IMR-90 (cell line): ENCODE measurements at places on chromosomes 13 and 19.

DNA sequence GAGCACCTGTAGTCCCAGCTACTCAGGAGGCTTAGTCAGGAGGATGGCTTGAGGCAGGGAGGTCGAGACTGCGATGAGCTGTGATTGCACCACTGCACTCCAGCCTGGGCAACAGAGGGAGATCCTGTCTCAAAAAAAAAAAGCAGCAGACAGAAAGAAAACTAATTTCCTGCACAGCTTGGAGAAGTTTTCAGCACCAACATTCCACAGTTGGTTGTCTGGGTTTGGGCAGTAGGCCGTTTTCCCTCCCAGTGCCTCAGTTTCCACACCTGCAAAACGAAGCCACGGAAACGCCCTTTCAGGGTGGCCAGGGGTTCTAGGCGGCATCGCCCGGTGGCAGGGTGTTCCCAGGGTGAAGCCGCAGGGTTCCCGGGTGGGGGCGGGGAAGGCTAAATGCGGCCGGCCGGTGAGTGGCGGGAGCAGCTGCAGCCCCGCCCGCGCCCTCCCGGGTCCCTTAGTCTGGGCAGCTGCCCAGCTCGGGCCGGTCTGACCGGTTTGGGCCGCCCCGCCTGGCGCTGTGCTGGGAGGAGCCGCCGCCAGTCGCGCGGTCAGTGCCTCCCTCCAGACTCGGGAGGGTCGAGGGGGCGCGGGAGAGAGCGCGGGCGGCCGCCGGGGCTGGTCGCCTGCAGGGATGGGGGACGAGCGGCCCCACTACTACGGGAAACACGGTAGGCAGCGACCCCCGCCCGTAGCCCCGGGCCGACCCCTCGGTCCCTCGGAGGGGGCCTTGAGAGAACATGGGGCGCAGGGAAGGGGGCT is at the start of gene SLC44A2:
Gene SLC44A2 (plus strand): TSS at position 551 of the 759 bp plus-strand sequence. CDS start 81 bp downstream, at position 632.
- peak; percentile 35 for DNase-seq

DNA sequence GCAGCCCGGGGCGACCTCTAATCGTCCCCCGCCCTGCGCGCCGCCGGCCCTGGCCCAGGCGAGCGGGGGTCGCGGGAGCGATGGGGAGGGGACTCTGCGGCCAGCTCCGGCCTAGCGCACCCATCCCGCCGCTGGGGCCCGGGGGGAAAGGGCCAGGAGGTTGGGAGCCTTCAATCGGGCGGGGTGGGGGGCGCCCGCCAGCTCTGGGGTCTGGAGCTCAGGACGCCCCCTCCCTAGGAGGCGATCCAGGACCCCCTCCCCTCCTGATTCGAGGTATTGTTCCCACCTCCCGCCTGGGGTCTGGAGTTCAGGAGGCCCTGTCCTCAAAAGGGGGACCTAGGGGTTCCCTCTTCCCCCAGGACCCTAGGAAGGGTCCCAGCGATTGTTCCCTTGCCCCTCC is 430 bp downstream of the ZNF358 start:
- no peak for DNase-seq

DNA sequence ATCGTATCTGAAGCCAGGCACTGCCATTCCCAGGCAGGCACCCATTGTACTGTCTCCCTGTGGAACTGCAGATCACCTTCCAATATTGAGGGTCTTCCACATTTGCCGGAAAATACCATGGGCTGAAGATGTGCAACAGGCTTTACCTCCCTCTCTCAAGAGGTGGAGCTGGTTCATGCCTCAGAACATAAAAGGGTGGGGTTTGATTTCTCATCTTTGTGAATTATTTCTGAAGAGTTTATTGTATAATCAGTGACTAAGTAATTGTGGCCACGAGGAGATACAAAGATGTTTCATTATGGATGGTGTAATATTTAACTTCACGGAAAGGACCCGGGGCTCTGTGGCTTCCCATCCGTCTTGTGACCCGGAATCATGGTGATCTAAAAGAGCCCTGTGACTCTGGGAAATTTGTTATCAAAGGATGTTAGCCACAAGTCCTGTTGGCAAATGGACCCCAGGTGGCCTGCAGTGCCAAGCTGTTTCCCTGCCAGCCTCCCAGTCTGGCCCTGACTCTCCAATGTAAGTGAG is 230.5 kb downstream of the LACC1 start:
- DNase-seq, result no peak

DNA sequence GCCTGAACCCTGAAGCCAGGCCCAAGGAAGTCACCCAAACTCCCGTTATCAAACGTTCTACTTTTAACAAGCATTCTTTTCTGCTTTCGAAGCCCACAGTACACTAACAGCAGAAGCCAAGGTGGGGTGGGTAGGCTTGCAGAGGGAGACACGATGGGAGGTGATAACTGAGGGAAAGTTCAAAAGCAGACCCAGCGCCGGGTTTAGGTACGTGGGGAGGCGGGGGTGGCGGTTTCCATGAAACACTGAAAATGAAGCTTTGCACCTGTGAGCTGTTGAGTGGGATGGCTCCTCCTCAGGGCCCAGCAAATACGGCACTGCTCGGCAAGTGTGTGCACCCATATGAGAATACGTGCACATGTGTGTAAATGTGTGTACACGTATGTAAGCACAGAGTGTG is 49.8 kb downstream of the KLF2 start:
- no peak for DNase-seq

DNA sequence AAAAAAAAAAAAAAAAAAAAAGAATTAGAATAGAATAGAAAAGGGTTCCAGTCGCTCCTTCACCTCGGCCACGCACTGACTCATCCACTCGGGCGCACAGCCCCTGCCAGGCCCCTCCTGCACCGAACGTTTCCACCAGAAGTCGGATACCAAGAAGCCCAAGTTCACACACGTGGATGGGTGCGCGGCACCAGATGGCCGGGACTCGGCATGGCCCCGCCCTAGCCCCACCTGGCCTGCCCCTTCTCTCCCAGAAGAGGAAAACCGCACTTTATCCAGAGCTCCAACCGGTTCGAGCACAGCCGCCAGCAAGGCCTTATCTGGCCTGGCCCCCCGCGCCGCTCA is 5.9 kb downstream of the PRR36 start:
- no peak for DNase-seq

- no peak for DNase-seq
Observed at GRCh38 chr13:52127378-52127777, 1.5 kb downstream of the NEK5 start.

DNA sequence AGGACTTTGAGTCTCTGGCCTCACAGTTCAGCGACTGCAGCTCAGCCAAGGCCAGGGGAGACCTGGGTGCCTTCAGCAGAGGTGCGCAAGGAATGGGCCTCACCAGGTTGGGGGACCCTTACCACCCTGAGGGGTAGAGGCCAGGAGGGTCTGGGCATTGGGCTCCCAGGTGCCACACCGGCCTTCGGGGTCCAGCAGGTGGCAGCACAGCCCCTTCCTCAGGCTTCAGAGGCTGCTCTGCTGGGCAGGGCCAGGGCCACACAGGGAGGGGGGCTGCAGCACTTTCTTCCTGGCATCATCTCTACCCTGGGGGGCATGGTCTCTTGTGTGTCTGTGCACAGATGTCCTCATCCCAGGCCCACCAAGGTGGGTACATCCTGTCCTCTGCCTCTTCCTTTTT is 12.9 kb downstream of the PIN1 start:
- no peak for DNase-seq

DNA sequence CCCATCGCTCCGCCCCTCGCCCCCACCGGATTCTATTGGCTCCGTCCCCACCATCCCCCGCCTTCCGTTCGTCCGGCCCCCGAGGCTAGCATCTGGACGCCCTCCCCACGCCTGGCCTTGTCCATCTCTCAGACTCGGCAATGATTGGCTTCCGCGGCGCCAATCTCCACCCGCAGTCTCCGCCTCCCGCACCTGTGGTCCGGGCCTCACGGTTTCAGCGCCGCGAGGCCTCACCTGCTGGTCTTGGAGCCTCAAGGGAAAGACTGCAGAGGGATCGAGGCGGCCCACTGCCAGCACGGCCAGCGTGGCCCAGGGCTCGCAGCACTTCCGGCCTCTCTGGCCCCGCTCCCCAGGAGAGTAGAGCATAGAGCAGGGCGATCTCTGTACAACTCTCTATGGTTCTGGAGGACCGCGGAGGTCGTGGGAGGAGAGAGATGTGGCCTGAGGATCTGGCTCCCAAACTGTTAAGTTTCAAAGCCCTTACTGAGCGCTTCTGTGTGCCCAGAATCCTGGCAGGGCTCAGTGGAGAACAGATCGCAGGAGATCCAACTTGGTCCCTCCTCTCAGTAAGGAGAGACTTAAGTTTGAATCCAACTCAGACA is at the start of gene ERCC1:
Gene ERCC1 (minus strand): TSS at position 329 of the 602 bp plus-strand sequence. CDS start 543 bp downstream, outside the sequence.
- peak; percentile 94 for DNase-seq

DNA sequence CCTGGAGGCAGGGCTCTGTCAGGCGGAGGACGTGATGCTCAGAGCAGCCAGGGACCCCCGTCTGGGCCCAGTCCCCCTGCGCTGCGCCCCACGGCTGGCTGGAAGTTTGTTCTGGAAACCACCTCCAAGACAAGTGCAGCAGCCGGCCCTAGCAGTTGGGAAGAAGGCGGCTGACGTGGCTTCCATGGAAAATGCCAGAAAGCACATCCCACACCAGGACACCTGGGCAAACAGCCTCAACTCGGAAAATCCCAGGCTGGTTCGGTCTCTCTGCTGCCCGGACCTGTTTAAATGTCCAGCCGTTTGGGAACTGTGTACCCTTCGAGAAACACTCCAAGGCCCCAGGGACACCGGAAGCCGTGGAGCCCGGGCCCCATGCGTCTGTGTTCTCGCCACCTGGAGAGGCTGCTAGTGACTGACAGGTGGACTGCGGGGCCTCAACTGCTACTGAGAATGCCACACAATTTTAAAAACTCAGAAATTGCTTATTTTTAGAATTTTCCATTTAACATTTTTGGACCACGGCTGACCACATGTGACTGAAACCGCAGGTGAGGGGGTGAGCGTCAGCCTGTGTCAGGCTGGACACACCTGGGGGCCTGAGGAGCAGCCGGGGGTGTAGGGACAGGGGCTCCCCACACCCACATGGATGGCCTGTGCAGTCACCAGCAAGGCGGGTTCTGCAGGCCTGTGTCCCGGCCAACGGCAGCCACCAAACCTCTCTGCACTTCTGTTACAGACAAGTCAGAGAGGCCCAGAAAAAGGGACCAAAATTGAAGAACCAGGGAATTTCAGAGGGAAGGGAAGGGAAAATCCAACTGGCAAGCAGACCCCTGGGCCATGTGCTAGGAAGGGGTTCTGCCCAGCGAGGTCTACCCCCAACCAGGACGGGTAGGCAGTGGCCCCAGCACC is 31.7 kb downstream of the RASA3 start:
- no peak for DNase-seq

DNA sequence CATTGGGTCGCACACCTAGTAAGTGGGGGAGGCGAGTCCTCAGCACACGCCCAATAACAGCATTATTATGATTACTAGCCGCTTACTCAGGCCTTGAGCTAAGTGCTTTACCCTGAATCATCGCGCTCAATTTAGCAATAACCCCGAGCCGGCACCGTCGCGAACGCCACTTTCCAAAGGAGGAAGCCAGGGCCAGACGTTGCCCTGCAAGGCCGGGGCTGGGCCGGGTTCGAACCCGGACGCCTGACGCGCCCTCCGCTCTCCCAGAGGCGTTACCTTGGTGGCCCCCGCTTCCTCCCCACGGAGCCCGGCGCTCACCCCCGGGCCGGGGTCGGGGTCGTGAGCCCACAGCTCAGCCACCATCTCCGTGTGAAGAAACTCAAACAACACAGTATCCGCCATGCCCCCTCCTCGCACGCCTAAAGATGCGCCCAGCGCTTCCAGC is at the start of gene TRAPPC6A:
Gene TRAPPC6A (minus strand): TSS at position 421 of the 445 bp plus-strand sequence. CDS start 19 bp downstream, at position 402.
- peak; percentile 70 for DNase-seq

GRCh38 chr19:29372921-29373797 is 152.6 kb upstream of the VSTM2B start:
- no peak for DNase-seq

DNA sequence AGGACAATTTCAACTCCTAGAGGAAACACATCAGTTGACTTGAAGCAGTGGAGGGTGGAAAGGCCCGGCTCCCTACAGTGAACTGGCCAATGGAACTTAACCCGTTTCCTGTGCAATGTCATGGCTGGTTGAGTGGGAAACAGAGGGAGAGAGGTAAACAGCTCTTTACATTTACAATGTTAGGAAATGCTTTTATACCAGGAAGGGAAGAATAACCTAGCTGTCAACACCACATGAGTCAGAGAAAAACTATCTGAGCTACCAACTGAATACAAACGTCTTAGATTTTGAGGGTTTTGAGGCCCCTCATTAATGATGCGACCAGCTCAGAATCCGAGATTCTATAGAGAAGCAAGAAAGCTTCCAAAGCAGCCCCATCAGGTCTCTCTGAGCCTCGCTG is 36.7 kb downstream of the CARD8 start:
- peak; percentile 22 for DNase-seq

DNA sequence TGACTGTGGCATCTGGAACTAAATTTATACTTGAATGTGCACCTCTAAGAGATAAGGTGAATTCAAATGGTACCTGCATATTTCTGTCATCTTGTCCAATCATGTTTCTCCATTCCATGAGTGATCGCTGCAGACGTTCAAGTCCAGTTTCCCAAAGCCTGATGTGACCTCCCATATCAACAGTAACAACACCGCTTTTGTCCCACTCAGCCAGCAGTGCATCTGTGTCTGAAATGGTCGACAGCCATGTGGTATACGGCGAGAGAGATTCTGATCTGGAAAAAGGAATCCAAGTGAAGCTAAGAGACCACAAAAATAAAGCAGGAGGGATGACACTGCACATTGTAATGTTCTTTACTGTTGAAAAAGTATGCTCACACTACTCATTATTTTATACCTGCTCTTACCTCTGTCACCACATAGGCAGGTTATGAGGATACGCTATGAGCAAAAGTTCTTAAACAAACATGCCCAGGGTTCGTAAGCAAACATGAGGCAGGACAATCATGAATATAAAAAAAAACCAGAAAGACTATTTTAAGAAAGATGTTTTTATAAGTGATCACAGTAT is 213.6 kb downstream of the RGCC start:
- DNase-seq, result no peak

DNA sequence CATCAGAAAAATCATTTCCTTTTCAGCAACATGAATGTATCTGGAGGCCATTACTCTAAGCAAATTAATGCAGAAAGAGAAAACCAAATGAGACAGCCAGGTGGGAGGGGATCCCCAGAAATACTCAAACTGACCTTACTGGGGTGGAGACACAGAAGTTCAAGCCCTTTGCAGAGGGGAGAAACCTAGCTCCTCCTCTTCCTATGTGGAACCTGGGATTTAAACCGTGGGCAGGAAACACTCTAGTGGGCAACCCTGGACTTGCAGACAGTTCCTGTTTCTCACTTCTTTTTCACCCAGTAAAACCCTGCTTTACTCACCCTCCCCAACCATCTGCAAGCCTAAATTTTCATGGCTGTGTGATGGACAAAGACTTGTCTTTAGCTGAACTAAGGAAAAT is 61.3 kb downstream of the SLITRK6 start:
- DNase-seq, result no peak

DNA sequence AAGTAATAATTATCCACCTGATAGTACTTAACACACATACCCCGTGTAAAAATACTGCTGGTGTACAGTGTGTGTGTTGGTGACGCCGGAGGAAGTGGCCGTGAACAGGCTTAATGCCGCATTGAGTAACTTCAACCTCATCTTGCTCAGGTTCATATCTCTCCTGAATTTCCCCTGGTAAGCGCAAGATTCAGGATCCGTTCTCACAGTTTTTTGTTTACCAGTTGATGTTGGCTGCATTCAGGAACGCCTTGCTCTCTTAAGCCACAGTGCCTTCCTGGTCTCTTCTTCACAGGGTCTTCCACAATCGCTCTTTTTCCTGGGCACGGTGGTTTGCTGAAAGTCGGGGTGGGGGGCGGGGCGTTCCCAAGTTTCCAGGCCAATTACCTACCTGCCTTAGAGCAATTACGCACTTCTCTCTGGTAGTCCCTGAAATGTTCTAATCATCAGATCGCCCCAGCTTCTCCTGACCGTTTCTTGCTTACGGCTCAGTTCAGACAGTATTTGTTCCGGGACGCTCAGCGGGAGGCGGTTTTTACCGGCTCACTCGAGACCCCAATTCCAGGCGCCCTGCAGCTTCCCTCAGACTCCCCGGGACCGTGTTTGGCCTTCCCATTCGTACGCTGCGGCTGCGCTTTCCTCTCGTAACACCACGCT is 706 bp upstream of the DNAJC3 start:
- DNase-seq, result peak; percentile 39
